SK-MEL-5 (cell line): ENCODE measurements at places on chromosomes 7 and 10. TPM values are rescaled to one million over a fixed set of nuclear protein-coding genes. Genes with fewer than 3 reads are reported as not detected.

SEC31B gene
- 0.48 and 0.66 TPM in 2 replicates for total RNA-seq

C10orf62 gene
- not detected in 2 replicates for total RNA-seq

IFIT2 gene
- total RNA-seq, result 1.7 and 2.0 TPM in 2 replicates

MOGAT3 gene
- total RNA-seq, result not detected in 2 replicates

C7orf33 gene
- total RNA-seq, result not detected in 2 replicates

SLC39A12 gene
- 0.05 TPM in 1 of 2 replicates, not detected in the other for total RNA-seq

CEP55 gene
- total RNA-seq, result 30.1 and 30.3 TPM in 2 replicates

VGF gene
- total RNA-seq, result 848 and 983 TPM in 2 replicates

LRRD1 gene
- total RNA-seq, result not detected in 2 replicates

DYDC2 gene
- total RNA-seq, result 0.16 and 0.24 TPM in 2 replicates

SCIN gene
- 0.34 and 0.59 TPM in 2 replicates for total RNA-seq

COL28A1 gene
- 0.26 and 0.32 TPM in 2 replicates for total RNA-seq

GFRA1 gene
- 0.03 and 0.24 TPM in 2 replicates for total RNA-seq

ODAD2 gene
- total RNA-seq, result 0.61 TPM in 1 of 2 replicates, not detected in the other

FAM13C gene
- total RNA-seq, result 0.21 and 0.67 TPM in 2 replicates

ANKRD22 gene
- not detected in 2 replicates for total RNA-seq

SPDYE2 gene
- total RNA-seq, result not detected in 2 replicates

NAT16 gene
- total RNA-seq, result 1.5 and 3.9 TPM in 2 replicates

ECHDC3 gene
- 4.4 and 8.5 TPM in 2 replicates for total RNA-seq

SFTPD gene
- total RNA-seq, result not detected in 2 replicates

CALML3 gene
- total RNA-seq, result not detected in 2 replicates

MYH16 gene
- not detected in 2 replicates for total RNA-seq

CLEC5A gene
- not detected in 2 replicates for total RNA-seq

OR2A5 gene
- total RNA-seq, result under 0.01 TPM in 1 of 2 replicates, not detected in the other
